ENCODE measurements at places on chromosomes 12 and 14.
A peak's percentile ranks its signal among the peaks of the same experiment; 100 is the strongest.

DNA sequence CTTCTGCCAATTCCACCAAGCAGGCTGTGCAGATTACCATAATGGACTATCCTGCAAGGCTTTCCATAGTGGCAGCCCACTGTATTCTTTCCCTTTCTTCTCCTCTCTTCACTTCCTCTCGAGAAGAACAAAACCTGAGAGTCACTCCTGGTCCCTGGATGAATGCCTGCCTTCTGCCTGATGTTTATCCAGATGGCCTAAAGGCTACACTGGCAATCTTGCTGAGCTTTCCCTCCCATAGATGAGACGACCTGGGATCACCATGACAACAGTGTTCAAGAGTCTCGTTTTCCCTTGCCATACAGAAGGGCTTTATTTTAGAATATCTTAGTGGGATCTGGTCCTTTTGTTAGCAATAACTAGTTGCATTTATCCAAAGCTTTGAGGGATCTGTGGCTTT, 142.3 kb downstream of the RTN1 start:
- H3K27me3 ChIP-seq = no peaks in the 10 kb centered on the region
- H3K4me1 ChIP-seq = no peaks in the 10 kb centered on the region
- H3K27ac ChIP-seq = no peak overlapping the region
- DNase-seq = no peak
- H3K4me3 ChIP-seq = no peak overlapping the region
- H3K36me3 ChIP-seq = no peaks in the 10 kb centered on the region

DNA sequence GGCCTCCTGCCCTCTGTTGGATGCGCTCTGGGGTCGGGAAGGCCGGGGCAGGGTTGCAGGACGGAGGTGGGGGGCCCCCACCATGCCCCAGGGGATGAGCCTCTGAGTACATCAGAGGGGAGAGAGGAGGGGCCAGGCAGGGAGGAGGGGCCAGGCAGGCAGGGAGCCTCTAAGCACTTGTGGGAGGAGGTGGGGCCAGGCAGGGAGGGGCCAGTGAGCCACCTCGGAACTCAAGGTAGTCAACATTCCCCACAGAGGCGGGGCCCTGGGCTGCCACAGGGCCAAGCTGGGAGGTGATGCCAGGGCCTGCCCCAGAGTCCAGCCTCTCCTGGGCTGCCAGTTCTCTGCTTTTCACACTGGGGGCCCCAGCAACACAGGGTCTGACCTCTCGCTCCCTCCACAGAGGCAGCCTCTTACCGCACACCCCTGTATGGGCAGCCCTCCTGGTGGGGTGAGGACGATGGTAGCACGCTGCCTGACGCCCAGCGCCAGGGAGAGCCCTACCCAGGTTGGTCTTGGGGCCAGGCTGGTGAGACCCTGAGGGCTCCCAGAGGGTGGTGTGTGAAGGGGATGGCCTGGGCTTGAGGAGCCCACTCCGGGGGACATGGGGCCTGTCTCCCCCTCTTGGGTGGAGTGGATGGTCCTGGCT, 17.4 kb downstream of the CEP170B start:
- no peak overlapping the region for H3K4me3 ChIP-seq
- no peaks in the 10 kb centered on the region for H3K4me1 ChIP-seq
- peaks cover 29% of the 10 kb centered on the region for H3K36me3 ChIP-seq
- H3K27me3 ChIP-seq = no peaks in the 10 kb centered on the region

GRCh38 chr12:111792155-111792855, 25.6 kb downstream of the ALDH2 start:
- no peaks in the 10 kb centered on the region for H3K27me3 ChIP-seq
- H3K36me3 ChIP-seq = peaks cover 27% of the 10 kb centered on the region
- DNase-seq = no peak
- H3K4me1 ChIP-seq = peaks cover 26% of the 10 kb centered on the region
- H3K4me3 ChIP-seq = no peak overlapping the region
- H3K27ac ChIP-seq = no peak overlapping the region

DNA sequence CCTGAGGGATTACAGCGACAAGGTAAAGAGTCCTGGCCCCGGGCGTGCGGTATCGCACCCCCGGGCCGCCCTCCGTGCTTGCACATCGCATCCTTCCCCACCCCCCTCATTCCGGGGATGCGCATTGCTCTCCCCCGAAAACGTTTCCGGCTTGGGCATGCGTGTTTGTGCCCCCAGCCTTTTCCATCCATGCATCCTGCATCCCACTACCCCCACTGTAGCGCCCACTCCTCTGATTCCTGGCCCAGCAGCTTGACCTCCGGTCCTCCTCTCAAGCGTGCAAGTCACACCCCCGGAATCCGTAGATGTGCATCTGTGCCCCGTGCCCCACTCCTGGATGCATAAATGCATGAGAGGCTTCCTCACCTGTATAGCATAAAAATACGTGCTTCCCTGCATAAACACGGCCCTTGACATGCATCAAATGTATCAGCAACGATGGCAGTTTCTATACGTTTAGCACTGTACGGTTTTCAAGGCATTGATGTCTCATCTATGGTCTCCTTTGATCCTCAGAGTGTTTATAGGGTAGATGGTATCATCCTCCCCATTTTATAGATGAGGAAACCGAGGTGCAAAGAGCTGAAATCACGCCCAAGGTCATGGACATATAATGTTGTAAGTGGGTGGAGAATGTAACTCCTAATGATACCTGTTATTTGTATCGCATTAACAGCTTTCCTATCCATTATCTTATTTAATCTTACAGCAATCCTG, 484 bp downstream of the RIC8B start:
- DNase-seq = no peak
- peak overlapping the region; percentile 97 for H3K27ac ChIP-seq
- H3K36me3 ChIP-seq = no peaks in the 10 kb centered on the region
- no peaks in the 10 kb centered on the region for H3K27me3 ChIP-seq

- no peak overlapping the region for H3K27ac ChIP-seq
- H3K4me3 ChIP-seq = no peak overlapping the region
- H3K4me1 ChIP-seq = no peaks in the 10 kb centered on the region
These were observed 13.3 kb upstream of the FBXW8 start for GRCh38 chr12:116897476-116897875.

- no peak overlapping the region for H3K4me3 ChIP-seq
- H3K36me3 ChIP-seq = no peaks in the 10 kb centered on the region
- H3K27ac ChIP-seq = no peak overlapping the region
- no peak for DNase-seq
These were observed 43.2 kb downstream of the MLXIP start for GRCh38 chr12:122121745-122122144.

DNA sequence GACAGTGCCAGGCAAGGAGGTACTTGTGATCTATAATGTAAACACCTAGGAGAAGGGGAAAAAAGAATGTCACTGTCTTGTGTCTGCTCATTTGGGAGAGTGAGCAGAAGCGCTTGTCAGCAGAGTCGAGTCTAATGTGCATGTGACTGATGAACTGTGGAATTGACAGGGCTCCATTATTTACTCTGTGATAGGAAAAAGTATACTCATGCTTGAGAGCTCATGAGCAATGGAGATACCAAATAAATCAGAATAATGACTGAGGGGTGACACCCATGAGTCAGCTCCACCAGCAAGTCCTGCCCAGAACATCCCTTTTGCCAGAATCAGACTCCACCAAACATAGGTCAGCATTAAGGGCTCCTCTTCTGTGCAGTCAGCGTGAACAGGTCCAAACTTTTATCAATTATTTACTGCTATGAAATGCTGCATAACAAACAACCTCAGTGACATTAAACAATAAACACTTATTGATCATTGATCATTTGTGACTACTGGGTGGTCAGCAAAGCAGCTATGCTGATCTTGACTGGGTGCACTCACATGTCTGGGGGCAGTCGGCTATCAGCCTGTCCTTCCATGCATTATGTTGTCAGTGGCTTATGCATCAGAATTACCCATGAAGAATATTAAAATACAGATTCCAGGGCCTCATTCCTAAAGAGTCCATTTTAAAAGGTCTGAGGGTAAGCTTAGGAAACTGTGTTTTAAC, 29.2 kb upstream of the WSCD2 start:
- H3K27ac ChIP-seq = no peak overlapping the region
- H3K4me1 ChIP-seq = no peaks in the 10 kb centered on the region
- H3K27me3 ChIP-seq = no peaks in the 10 kb centered on the region

- peaks cover 55% of the 10 kb centered on the region for H3K4me1 ChIP-seq
- no peak overlapping the region for H3K4me3 ChIP-seq
- no peak for DNase-seq
- H3K27me3 ChIP-seq = no peaks in the 10 kb centered on the region
- peak overlapping the region; percentile 48 for H3K27ac ChIP-seq
These were observed 14.9 kb upstream of the CELA1 start for GRCh38 chr12:51361161-51362016.

DNA sequence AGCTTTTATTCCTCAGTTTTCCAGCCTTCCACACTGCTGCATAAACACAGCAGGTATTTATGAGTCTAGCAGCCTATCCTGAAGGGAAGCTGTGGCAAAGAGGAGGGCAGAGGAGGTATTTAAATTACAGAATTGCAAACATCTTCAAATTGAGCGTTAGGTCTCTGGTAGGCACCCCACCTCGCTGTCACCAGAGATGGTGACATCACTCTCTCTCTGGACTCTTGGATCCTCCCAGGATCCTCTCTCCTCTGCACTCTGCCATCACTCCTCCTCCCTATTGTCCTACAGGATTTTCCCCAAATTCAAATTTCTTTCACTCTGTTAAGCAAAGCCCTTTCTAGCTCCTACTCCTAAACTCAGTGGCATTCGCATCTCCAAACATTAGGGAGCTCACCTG, 6.7 kb downstream of the PLEKHD1 start:
- H3K4me1 ChIP-seq = no peaks in the 10 kb centered on the region
- DNase-seq = no peak
- no peak overlapping the region for H3K4me3 ChIP-seq
- H3K27ac ChIP-seq = no peak overlapping the region

DNA sequence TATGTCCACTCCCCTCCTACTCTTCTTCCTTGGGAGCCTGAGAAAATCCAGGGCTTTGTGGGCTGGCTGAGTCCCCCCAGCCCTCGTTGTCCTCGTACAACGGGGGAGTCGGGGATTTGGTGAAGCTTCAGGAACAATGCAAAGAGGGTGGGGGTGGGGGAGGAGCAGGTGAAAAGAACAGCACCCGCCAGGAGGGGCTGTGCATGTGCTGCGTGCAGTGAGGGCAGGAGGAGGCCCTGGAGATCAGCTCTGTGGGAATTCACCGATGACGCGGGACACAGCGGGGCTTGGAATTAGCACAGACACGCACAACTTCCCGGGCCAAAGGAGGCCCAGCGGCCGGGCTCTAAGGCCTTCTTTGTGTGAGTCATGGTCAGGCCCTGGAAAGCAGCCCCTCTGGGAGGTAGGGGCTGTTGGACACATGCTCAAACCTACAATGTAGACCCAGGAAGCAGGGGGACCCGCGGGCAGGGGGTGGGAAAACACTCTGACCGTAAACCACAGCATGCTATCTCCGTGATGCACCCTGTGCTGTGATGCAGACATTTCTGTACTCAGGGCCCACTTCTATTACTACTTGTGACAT, 32.8 kb downstream of the RBM19 start:
- peaks cover 59% of the 10 kb centered on the region for H3K36me3 ChIP-seq
- no peak for DNase-seq
- no peaks in the 10 kb centered on the region for H3K27me3 ChIP-seq
- H3K27ac ChIP-seq = peak overlapping the region; percentile 21
- no peak overlapping the region for H3K4me3 ChIP-seq

DNA sequence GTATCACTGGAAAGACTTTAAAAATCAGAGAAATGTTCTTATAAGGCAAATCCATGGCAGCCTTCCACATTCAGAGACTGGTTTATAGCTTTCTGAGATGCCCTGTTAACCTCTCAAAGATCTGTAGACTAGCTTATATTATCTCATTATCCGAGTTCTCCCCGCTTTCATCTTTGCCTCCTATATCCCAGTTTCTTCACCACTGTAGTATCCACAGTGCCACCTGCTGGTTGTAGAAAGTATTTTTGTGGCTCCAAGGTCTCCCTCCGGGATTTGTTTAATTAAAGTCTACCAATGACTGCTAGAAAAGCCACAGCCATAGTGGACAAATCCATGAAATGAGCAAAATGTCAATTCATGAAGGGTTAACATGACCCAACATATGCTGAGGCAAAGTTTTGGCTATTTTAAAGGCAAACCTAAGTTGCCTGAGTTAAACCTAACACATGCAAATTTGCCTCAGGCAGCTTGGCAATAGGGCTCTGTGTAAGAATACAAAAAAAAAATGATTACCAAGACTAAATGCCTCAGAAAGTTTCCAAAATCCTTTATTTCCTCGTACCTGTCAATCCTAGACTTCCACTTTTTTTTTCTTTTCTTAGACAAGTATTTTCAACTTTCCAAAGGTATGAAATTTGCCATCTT, 218.8 kb upstream of the BMP4 start:
- peak; percentile 89 for DNase-seq

- no peak overlapping the region for H3K4me3 ChIP-seq
- H3K4me1 ChIP-seq = peaks cover 5% of the 10 kb centered on the region
- no peaks in the 10 kb centered on the region for H3K36me3 ChIP-seq
- no peak overlapping the region for H3K27ac ChIP-seq
These were observed 28.1 kb downstream of the TRPV4 start for GRCh38 chr12:109804820-109805761.

GRCh38 chr14:29037411-29037810, 270.8 kb downstream of the FOXG1 start:
- no peaks in the 10 kb centered on the region for H3K36me3 ChIP-seq
- H3K27ac ChIP-seq = no peak overlapping the region
- peaks cover 6% of the 10 kb centered on the region for H3K4me1 ChIP-seq
- no peaks in the 10 kb centered on the region for H3K27me3 ChIP-seq
- no peak overlapping the region for H3K4me3 ChIP-seq
- DNase-seq = no peak

DNA sequence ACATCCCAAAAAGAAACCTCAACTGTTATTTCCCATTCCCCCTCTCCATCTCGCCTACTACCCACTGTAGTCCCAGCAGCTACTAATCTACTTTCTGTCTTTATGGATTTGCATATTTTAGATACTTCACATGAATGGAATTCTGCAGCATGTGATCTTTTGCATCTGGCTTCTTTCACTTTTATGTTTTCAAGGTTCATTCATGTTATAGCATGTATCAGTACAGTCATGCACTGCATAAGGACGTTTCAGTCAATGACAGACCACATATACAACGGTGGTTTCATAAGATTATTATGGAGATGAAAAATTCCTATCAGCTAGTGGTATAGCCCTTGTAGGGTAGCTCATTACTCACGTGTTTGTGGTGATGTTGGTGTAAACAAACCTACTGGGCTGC, 24.5 kb downstream of the PCNX4 start:
- no peaks in the 10 kb centered on the region for H3K4me1 ChIP-seq
- H3K36me3 ChIP-seq = peaks cover 41% of the 10 kb centered on the region
- no peak overlapping the region for H3K4me3 ChIP-seq
- no peak overlapping the region for H3K27ac ChIP-seq
- no peak for DNase-seq

Data from HepG2 (cell line).